ENCODE measurements at places on chromosomes 12 and 14.

- peak; percentile 85 for DNase-seq
Measured at GRCh38 chr12:6961278-6961694, 9.2 kb downstream of the PHB2 start.

DNA sequence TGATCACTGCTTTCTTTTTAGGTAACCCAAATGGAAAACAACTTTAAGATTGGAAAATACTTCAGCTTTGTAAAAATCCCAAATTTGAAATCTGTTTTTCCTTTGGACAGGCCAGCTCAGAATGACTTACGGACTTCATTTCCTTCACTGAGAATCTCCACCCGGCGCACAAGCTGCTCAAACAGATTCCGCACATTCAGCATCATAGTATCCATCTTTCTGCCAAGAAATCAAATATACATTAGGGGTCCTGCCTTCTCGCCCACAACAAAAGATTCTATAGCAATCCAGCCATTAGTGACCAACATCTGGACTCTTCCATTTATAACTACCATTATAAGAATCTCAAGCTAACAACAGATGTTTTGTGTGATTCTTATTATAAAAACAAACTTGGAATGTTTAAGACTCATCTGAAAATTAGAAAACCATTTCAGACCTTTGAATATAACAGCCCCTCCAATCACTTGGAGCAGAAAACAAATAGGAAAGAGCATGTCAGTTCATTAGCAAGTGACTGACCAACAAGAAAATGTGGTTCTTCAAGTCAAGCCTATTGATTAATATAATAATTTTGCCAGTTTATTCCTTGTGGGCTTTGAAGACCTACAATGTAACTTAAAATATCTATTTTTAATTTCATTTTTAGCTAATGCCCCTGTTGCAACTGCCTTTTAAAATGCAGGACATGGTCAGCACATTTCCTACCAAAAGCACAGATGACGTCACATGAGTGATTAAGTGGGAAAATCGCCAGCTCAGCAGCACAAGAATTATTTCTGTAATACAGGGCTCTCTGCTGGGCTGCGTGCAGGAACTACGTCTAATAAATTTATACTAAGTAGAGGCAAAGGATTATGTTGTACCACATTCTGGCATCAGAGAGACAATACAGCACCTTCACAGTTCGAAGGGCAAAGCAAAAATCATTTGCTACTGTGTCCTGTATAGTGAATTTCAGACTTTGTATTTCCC is 8.5 kb downstream of the RACGAP1 start:
- DNase-seq, result no peak

DNA sequence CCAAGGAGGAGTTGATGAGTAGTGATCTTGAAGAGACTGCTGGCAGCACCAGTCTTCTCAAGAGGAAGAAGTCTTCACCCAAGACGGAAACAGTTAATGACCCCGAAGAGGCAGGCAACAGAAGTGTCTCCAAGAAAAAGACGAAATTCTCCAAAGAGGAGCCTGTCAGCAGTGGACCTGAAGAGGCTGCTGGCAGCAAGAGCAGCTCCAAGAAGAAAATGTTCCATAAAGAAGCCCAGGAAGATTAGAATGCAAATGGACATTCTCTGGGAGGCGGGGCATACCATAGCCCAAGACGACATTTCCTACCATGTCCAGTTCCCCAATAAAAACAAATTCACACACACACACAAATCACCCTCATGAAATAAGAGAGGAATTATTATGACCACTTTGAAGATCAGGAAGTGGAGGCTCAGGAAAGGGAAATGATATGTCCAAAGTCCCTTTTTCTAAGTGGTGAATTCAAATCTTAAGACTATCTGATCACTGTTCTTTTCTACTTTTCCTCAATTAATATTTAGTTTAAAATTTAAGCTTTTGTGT is 131.8 kb downstream of the PAWR start:
- DNase-seq, result no peak

DNA sequence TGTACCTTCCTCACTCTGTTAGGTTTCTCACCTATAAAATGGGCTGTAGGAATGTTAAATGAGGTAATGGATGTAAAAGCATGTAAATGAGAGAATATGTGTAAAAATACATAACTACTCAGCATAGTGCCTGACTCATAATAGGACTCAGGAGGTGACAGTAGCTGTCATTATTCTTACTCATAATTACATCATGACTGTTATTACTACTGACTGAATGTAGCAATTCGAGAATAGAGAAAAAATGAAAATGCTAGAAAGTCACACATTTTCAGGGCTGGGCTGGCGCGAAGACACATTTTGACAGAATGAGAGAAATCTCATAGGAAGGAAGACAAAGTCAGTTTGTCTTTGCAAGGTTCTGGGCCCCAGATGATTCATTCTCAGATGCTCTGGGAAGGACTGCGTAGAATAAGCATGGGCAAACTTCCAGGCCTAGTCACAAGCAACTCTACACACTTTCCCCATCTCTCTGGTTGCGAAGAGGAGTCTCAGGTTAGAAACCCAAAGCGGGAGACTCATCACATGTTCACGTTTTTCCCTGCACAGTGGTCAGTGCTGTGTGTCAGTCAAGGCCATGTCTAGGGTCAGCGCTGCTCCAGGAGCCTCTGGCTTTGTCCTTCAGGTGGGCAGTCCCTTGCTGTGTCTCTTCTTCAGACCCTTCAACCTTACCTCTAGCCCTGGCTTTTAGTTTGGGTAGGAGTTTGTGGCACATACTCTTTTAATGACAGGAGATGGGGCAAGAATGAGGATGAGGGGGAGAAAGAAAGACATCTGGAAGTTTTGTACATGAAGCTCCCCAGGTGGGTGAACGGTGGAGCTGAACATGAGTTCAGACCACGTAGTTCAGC is 8.4 kb downstream of the GPRC5A start:
- DNase-seq, result no peak

DNA sequence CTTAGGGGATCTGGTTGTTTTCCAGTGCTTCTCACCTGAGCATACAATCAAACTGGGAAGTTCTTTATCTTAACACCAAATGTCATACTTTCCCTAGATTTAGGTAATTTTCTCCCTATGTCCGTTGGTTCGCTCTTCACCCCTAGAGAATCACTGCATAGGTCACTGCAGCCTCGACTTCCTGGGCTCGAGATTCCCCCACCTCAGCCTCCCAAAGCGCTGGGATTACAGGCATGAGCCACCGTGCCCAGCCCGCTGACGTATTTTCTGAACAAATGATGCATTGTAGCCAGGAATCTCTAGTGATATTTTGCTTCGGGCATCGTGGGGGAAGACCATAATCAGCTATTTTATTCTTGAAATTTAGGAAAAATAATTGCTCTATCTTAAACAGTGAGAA is 1.1 kb upstream of the RPL41 start:
- no peak for DNase-seq

DNA sequence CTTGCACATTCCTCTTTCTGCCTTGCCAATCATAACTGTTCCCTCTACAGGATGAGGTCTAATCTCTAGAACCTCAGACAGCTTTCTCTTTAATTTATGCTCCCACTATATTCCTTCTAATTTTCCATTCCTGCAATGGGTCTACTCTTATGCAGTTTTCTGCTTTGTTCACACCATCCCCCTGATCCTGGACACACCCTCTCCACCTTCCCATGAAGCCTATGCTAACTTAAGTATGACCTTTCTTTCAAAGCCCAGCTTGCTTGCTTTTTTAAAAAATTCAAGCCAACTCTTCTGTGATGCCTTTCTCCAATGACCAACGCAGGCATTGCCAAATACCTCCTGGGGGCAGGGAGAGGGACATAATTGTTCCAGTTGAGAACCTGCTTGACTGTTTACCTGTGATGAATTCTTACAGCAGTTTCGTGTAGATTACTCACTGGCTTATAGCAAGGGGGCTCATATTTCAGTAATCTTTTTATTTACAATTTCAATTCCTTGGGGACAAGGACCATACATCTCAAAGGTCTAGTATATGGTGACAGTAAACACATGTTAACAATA is 7.8 kb downstream of the SLC38A1 start:
- DNase-seq, result no peak

Measured in activated CD4-positive, CD25-positive, alpha-beta regulatory T cell treated with anti-CD3 and anti-CD28 coated beads, Interleukin-2, amount 50 U/mL, for 16 hours (primary cell).